ENCODE measurements at places on chromosomes 13 and 19. TPM values are rescaled to one million over a fixed set of nuclear protein-coding genes. Genes with fewer than 3 reads are reported as not detected.

The PRSS57 gene
- polyA plus RNA-seq = not detected

The SLC10A2 gene
- not detected for polyA plus RNA-seq

The KLK4 gene
- polyA plus RNA-seq = not detected

The DIAPH3 gene
- 0.03 TPM for polyA plus RNA-seq

The PALM gene
- 0.15 TPM for polyA plus RNA-seq

The ZNF493 gene
- polyA plus RNA-seq = 12.6 TPM

The USE1 gene
- polyA plus RNA-seq = 48.3 TPM

The PSPN gene
- 1.1 TPM for polyA plus RNA-seq

The ZNF284 gene
- 3.4 TPM for polyA plus RNA-seq

The KLK1 gene
- polyA plus RNA-seq = 9.5 TPM

- H3K4me3 ChIP-seq = no peak overlapping the region
- H3K27ac ChIP-seq = no peak overlapping the region
- DNase-seq = no peak
- H3K4me1 ChIP-seq = no peaks in the 10 kb centered on the region
- peaks cover 13% of the 10 kb centered on the region for H3K36me3 ChIP-seq
Measured at GRCh38 chr19:7427944-7428343, 60.9 kb downstream of the PEX11G start.

- H3K27me3 ChIP-seq = peaks cover 13% of the 10 kb centered on the region
- H3K4me1 ChIP-seq = no peaks in the 10 kb centered on the region
- H3K4me3 ChIP-seq = no peak overlapping the region
- H3K36me3 ChIP-seq = no peaks in the 10 kb centered on the region
Measured at GRCh38 chr19:41612483-41612882, 14.4 kb downstream of the CEACAM4 start.

DNA sequence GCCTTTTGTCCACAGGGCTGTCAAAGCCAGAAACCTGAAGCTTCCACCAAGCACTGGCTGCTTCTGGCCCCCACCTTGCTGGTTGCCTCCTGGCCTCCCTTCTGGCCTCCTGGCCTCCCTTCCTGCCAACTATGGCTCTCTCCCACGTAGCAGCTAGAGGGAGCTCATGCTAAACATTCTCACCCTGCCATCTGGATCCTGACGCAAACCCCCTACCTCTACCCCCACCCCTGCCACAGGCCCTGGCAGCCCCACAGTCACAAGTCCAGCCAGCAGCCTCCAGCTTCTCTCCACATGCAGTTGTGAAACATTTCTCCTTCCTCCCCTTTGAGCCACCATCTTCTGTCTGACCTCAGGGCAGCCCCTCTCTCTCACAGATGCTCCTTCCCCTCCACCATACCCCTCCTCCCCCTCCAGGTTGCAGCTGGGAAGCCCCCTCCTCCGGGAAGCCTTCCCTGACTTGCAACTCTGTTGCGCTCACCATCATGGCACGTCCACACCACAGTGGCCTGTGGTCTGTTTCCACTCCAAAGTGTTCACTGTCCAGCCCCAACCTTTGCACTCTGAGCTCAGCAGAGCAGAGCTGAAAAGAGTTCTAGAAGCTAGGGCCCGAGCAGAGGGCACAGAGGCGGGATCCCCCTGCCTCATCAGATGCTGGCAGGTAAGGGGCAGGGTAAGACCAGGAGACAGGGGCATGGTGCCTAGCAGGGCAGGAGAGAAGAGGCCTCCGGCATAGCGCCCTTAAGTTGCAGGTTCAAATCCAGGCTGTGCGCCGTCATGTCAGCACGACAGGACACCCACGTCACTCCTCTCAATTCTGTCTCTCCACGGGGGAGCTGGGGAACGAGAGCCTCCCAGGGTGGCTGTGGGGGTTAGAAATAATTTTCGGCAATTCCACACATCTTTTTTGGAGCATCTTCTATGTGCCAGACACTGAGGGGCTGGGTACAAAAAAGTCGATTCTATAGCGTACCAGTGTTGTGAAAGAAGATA is 7.3 kb downstream of the ADGRL1 start:
- no peak for DNase-seq
- H3K4me3 ChIP-seq = no peak overlapping the region
- H3K36me3 ChIP-seq = no peaks in the 10 kb centered on the region

GRCh38 chr13:71591374-71591773 is 275.6 kb downstream of the DACH1 start:
- H3K4me3 ChIP-seq = no peak overlapping the region
- no peak for DNase-seq
- no peak overlapping the region for H3K27ac ChIP-seq
- H3K4me1 ChIP-seq = no peaks in the 10 kb centered on the region
- H3K27me3 ChIP-seq = no peaks in the 10 kb centered on the region

- DNase-seq = no peak
- H3K27ac ChIP-seq = no peak overlapping the region
- H3K36me3 ChIP-seq = no peaks in the 10 kb centered on the region
Measured at GRCh38 chr13:83423381-83423780, 458.9 kb downstream of the SLITRK1 start.

- no peaks in the 10 kb centered on the region for H3K36me3 ChIP-seq
- no peaks in the 10 kb centered on the region for H3K27me3 ChIP-seq
- H3K4me1 ChIP-seq = no peaks in the 10 kb centered on the region
Measured at GRCh38 chr13:86601351-86601750, 802.1 kb upstream of the SLITRK6 start.

DNA sequence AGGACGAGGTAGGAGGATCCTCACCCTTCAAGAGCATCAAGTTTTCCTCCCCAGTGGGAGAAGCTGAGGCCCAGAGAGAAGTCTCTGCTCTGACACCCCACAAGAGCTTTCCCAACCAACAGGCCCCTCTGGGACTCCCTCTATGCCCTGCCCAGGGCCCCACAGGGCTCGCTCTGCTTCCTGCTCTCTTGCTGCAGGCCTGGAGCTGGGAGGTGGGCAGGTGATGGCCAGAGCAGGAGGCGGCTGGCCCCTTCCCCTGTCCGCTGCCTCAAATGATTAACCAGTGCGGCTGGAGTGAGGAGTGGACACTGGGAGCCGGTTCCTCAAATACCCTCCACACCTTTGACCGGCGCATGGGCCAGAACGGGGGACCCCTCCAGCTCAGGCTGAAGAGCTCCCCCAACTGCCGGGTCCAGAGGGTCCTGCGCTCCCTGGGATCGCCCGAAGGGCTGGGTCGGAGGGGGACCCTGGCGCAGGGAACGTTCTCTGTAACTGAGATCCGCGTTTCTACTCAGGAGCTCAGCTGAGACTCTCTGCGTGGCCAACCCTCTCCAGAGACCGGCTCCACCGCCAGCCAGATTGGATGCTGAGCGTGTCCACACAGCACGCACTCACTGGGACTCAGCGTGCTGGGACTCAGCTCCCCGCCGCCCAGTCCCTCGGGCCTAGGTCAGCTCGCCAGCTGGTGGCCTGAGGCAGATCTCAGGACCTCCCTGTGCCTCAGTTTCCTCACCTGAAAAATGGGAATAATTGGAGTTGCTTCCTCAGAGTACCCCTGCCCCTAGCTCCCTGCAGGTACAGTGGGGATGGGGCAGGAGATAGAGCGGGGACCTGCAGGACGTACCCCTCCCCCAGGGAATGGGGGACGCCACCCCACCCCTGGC is 6.7 kb upstream of the ONECUT3 start:
- H3K4me3 ChIP-seq = no peak overlapping the region
- H3K27ac ChIP-seq = no peak overlapping the region
- no peaks in the 10 kb centered on the region for H3K36me3 ChIP-seq
- H3K4me1 ChIP-seq = peaks cover 44% of the 10 kb centered on the region

GRCh38 chr13:20446405-20446804 is 79.3 kb downstream of the CRYL1 start:
- H3K27me3 ChIP-seq = no peaks in the 10 kb centered on the region
- H3K4me3 ChIP-seq = no peak overlapping the region
- DNase-seq = no peak
- H3K27ac ChIP-seq = no peak overlapping the region
- no peaks in the 10 kb centered on the region for H3K36me3 ChIP-seq

- H3K4me1 ChIP-seq = no peaks in the 10 kb centered on the region
- DNase-seq = no peak
- H3K27ac ChIP-seq = no peak overlapping the region
- no peaks in the 10 kb centered on the region for H3K36me3 ChIP-seq
- no peaks in the 10 kb centered on the region for H3K27me3 ChIP-seq
Measured at GRCh38 chr13:27665333-27665732, 43.6 kb downstream of the POLR1D start.

GRCh38 chr13:87622971-87623370 is 48.2 kb upstream of the SLITRK5 start:
- H3K4me3 ChIP-seq = no peak overlapping the region
- H3K27ac ChIP-seq = no peak overlapping the region
- no peak for DNase-seq
- no peaks in the 10 kb centered on the region for H3K4me1 ChIP-seq
- H3K36me3 ChIP-seq = no peaks in the 10 kb centered on the region

DNA sequence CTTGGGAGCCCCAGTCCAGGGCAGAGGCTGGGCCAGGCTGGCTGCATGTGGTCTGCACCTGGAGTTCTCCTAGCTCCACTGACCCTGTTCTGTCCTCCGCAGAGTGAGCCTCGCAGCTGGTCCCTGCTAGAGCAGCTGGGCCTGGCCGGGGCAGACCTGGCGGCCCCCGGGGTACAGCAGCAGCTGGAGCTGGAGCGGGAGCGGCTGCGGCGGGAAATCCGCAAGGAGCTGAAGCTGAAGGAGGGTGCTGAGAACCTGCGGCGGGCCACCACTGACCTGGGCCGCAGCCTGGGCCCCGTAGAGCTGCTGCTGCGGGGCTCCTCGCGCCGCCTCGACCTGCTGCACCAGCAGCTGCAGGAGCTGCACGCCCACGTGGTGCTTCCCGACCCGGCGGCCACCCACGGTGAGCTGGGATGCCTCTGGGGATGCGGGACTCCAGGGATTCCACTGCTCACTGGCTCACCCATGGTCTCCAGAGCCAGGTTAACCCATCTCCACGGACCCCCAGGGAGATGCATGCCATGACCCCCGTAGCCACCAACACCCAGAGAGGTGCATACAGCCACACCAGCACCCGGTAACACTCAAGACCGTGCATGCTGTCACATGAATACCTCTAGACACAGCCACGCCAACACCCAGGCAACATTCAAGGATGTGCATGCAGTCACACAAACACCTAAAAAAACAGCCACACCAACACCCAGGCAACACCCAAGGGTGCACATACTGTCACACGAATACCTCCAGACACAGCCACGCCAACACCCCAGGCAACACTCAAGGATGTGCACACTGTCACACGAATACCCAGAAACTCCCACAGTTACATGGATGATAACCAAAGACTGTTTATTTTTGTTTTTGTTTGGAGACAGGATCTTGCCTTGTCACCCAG is 8.2 kb downstream of the PKN1 start:
- H3K27ac ChIP-seq = no peak overlapping the region
- H3K36me3 ChIP-seq = peaks cover 8% of the 10 kb centered on the region
- peak overlapping the region; percentile 95 for H3K4me3 ChIP-seq
- peaks cover 23% of the 10 kb centered on the region for H3K4me1 ChIP-seq

GRCh38 chr19:38869836-38870607 is 8.1 kb downstream of the RINL start:
- peak overlapping the region; percentile 89 for H3K4me3 ChIP-seq
- H3K27me3 ChIP-seq = no peaks in the 10 kb centered on the region
- peak; percentile 97 for DNase-seq

GRCh38 chr13:25095851-25096453 is at the start of gene PABPC3:
Gene PABPC3 (plus strand): TSS chr13:25096136. CDS start chr13:25096199, 63 bp downstream.
- no peaks in the 10 kb centered on the region for H3K36me3 ChIP-seq
- no peak within 1 kb of the TSS for H3K4me3 ChIP-seq
- peaks cover 5% of the 10 kb centered on the region for H3K4me1 ChIP-seq
- H3K27me3 ChIP-seq = no peaks in the 10 kb centered on the region
- no peak within 1 kb of the TSS for H3K27ac ChIP-seq

- H3K27ac ChIP-seq = no peak overlapping the region
- no peaks in the 10 kb centered on the region for H3K4me1 ChIP-seq
- no peaks in the 10 kb centered on the region for H3K36me3 ChIP-seq
- H3K27me3 ChIP-seq = no peaks in the 10 kb centered on the region
Measured at GRCh38 chr19:15862444-15862843, 35.4 kb downstream of the CYP4F2 start.

GRCh38 chr13:53090461-53090860 is 61.8 kb downstream of the OLFM4 start:
- no peaks in the 10 kb centered on the region for H3K4me1 ChIP-seq
- no peak for DNase-seq
- H3K36me3 ChIP-seq = no peaks in the 10 kb centered on the region
- no peak overlapping the region for H3K4me3 ChIP-seq

DNA sequence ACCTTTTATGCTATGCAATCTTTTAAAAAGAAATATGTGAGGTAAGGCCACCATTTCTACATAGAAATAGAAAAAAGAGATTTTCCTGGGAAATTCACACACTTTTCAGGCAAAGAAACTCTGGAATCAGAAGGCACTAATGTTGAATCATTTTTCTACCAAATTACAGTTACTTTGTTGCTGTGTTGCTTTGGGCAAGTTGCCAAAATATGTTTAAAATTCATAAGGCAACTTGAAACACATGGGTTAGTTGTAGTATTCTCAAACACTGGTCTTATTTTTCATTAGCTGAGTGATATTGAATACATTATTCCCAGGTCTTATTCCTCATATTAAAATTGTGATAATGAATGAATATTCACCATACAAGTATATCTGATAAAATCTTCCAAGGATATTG is 195.0 kb upstream of the SLITRK1 start:
- no peak overlapping the region for H3K4me3 ChIP-seq
- H3K36me3 ChIP-seq = no peaks in the 10 kb centered on the region
- no peak for DNase-seq

GRCh38 chr13:49587311-49587847 is 2.0 kb upstream of the RCBTB1 start:
- no peak overlapping the region for H3K4me3 ChIP-seq
- no peaks in the 10 kb centered on the region for H3K27me3 ChIP-seq
- H3K36me3 ChIP-seq = no peaks in the 10 kb centered on the region
- DNase-seq = no peak
- H3K4me1 ChIP-seq = peaks cover 15% of the 10 kb centered on the region
- H3K27ac ChIP-seq = no peak overlapping the region

DNA sequence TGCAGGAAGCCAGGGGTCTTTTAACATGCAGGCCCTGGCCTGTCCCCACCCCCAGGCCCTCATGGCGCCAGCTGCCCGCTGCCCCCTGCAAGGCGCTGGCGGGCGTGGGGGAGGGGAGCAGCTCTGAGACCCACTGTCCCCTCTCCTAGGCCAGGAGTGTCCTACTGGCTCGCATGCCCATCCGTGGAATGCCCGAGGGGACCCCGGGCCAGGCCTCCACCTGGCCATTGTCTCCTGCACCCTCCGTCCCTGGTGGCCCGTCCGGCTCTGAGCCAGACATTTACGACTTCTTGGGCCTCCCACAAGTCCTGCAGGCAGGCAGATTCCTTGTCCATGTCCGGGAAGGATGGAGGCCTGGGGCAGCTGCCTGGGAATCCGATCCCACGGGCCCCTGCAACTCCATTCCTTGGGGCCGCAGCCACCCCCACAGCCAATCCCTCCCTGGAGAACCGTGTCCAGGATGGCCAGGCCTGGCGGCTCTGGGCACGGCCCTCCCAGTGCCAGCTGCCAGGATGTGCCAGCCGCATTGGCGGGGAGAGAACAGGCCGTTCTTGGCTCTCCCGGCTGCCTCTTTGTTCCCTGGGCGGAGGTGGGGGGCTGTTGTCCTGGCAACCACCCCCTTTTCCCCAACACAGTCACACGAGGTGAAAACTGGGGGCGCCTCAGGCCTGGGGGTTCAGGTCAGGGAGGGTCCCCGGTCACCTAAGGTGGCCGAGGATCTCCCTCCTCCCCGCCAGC is 10.5 kb upstream of the PLIN3 start:
- no peak overlapping the region for H3K27ac ChIP-seq
- no peak overlapping the region for H3K4me3 ChIP-seq
- H3K36me3 ChIP-seq = no peaks in the 10 kb centered on the region
- H3K27me3 ChIP-seq = no peaks in the 10 kb centered on the region
- no peak for DNase-seq

- H3K4me3 ChIP-seq = no peak overlapping the region
- H3K36me3 ChIP-seq = no peaks in the 10 kb centered on the region
- no peaks in the 10 kb centered on the region for H3K27me3 ChIP-seq
- H3K4me1 ChIP-seq = peaks cover 3% of the 10 kb centered on the region
- no peak overlapping the region for H3K27ac ChIP-seq
Measured at GRCh38 chr13:94342436-94343242, 136.8 kb downstream of the DCT start.
